MCF 10A (cell line): ENCODE measurements at places on chromosomes 16 and 17. TPM values are rescaled to one million over a fixed set of nuclear protein-coding genes. Genes with fewer than 3 reads are reported as not detected.

The VASN gene
- total RNA-seq = 4.0 and 7.1 TPM in 2 replicates

DNA sequence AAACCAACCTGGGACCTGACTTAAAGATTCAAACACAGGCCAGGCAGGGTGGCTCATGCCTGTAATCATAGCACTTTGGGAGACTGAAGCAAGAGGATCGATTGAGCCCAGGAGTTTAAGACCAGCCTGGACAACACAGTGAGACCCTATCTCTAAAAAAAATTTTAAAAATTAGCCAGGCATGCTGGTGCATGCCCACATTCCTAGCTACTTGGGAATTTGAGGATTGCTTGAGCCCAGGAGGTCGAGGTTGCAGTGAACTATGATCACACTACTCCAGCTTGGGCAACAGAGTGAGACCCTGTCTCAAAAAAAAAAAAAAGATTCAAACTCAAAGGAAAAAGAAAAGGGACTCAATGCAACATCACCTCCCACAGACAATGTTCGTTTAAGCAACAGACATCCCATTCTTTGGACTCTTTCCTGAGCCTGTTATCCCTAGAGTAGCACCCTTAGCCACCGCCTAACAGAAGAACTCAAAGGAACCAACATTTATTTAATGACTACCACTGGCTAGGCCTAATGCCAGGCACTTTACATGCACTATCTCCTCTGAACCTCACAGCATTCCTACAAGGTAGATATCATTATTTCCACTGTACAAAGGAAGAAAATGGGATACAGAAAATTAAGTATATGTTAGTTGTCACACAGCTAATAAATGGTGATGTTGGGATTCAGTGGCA, 12.7 kb downstream of the MYO18A start:
- DNase-seq = no peak

GRCh38 chr17:5592382-5592781, 8.1 kb upstream of the NLRP1 start:
- DNase-seq = peak; percentile 59

DNA sequence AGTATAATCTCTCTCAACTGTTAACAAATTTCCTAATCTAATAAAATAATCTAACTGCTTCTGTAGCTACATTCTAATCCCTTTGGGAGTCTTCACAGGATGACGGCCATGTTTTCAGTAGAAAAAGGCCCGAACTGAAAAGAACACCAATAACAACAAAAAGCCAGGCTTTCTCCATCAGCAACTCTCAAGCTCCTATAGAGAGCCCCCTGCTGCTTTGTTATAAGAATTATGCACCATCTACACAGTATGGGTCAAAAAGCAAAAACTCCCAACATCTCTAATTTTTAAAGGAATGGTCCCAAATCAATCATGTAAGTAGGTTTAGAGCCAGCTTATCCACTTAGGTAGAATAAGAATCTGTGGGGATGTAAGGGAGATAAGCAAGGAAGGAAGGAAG, 163.6 kb upstream of the C17orf78 start:
- no peak for DNase-seq

- DNase-seq = no peak
Observed at GRCh38 chr17:82937411-82938371, 97.9 kb upstream of the ZNF750 start.

GRCh38 chr17:5719976-5720375, 135.7 kb upstream of the NLRP1 start:
- no peak for DNase-seq

- DNase-seq = peak; percentile 64
Observed at GRCh38 chr17:75878174-75878998, at the start of gene TRIM47. Gene TRIM47, minus strand, starts transcription at chr17:75878581. Its CDS starts 33 bp downstream, at chr17:75878548.

GRCh38 chr17:67160791-67161190, 84.2 kb downstream of the HELZ start:
- DNase-seq = no peak
